ENCODE measurements at places on chromosomes 7 and 10. TPM values are rescaled to one million over a fixed set of nuclear protein-coding genes. Genes with fewer than 3 reads are reported as not detected.

Gene TAS2R3
- polyA plus RNA-seq, result not detected

Gene UPK3BL1
- 18.5 TPM for polyA plus RNA-seq

Gene INSYN2A
- polyA plus RNA-seq, result 0.10 TPM

Gene PITRM1
- 46.5 TPM for polyA plus RNA-seq

Gene HTR7
- polyA plus RNA-seq, result 0.12 TPM

Gene ENKUR
- 12.0 TPM for polyA plus RNA-seq

Gene DEPP1
- polyA plus RNA-seq, result 48.3 TPM

Gene PHF14
- 21.4 TPM for polyA plus RNA-seq

Gene ERVW-1
- not detected for polyA plus RNA-seq

Gene TSPAN12
- polyA plus RNA-seq, result 16.0 TPM

Gene ZNF33A
- 9.4 TPM for polyA plus RNA-seq

Gene LIPN
- polyA plus RNA-seq, result 2.6 TPM

Gene SPDYE16
- 0.14 TPM for polyA plus RNA-seq

Gene SFRP5
- 0.93 TPM for polyA plus RNA-seq

Gene CYP26C1
- 0.06 TPM for polyA plus RNA-seq

Gene APBB1IP
- polyA plus RNA-seq, result 5.4 TPM

Gene TCAF2
- polyA plus RNA-seq, result 1.2 TPM

Gene MUC3A
- polyA plus RNA-seq, result 0.53 TPM

Gene MBL2
- polyA plus RNA-seq, result not detected

Gene GIMAP7
- polyA plus RNA-seq, result 54.7 TPM

Gene PAPSS2
- 29.0 TPM for polyA plus RNA-seq

Gene CYP3A4
- polyA plus RNA-seq, result not detected

Gene C10orf53
- polyA plus RNA-seq, result not detected

Gene HSPA12A
- 2.5 TPM for polyA plus RNA-seq

Gene BTBD16
- 0.03 TPM for polyA plus RNA-seq

Gene LRRN3
- polyA plus RNA-seq, result 0.42 TPM

Gene LIPK
- polyA plus RNA-seq, result not detected

Gene DYDC1
- polyA plus RNA-seq, result 1.5 TPM

Gene CAMK2B
- polyA plus RNA-seq, result 0.12 TPM

Gene HYAL4
- polyA plus RNA-seq, result 0.07 TPM

Gene LRRC4
- polyA plus RNA-seq, result 4.7 TPM

Gene GPNMB
- polyA plus RNA-seq, result 47.7 TPM
